NCI-H2029 treated with DMSO at 0.1 percent for 48 hours (cell line): ENCODE measurements at places on chromosomes 4 and X.

GRCh38 chr4:153138736-153139135 lies 65.5 kb upstream of the TRIM2 start:
- no peak for DNase-seq

DNA sequence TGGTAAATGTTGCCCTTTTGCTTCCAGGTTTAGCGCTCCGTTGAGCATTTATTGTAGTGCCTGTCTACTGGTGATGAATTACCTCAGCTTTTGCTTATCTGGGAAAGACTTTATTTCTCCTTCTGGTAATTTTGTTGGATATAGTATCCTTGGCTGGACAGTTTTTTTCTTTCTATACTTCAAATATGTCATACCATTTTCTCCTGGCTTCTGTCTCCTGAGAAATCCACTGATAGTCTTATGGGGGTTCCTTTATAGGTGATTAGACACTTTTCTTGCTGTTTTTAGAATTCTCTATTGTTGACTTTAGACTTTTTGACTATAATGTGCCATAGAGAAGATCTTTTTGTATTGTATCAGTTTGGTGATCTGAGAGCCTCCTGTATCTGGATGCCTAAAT lies 73.5 kb downstream of the ARFIP1 start:
- no peak for DNase-seq

GRCh38 chr4:74061430-74061829 lies 22.9 kb upstream of the CXCL3 start:
- DNase-seq: no peak

- DNase-seq: no peak
Observed at GRCh38 chrX:12867685-12868084, 813 bp downstream of the TLR7 start.

- DNase-seq: no peak
Observed at GRCh38 chrX:154353172-154353843, 21.1 kb downstream of the FLNA start.

DNA sequence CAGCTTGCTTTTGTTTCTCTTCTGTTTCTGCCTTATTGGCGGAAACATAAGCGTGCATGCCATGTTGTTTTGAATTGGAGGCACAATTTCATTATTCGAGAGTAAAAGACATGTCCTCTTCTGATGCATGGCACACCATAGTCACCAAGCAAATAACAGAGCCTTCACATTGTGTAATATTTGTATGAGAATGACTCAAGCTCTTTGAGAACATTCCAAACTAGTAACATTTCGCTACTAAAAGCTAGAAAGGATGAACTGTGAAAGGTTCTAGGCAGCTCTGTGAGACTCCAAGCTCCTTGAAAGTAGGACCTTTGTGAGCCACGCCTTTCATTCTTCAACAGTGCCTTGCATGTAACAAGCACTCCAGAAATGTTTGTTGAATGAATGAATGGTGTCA lies 9.2 kb upstream of the ANXA3 start:
- no peak for DNase-seq

DNA sequence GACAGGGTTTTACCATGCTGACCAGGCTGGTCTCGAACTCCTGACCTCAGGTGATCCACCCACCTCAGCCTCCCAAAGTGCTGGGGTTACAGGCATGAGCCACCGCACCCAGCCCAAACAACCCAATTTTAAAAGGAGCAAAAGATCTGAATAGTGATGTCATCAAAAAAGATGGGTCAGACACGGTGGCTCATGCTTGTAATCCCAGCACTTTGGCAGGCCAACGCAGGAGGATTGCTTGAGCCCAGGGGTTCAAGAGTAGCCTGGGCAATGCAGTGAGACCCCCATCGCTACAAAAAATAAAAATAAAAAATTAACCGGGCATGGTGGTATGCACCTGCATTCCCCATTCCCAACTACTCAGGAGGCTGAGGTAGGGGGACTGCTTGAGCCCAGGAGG lies 6.1 kb downstream of the ELF2 start:
- DNase-seq: no peak

GRCh38 chrX:12526306-12526705 lies 264.9 kb upstream of the PRPS2 start:
- no peak for DNase-seq

DNA sequence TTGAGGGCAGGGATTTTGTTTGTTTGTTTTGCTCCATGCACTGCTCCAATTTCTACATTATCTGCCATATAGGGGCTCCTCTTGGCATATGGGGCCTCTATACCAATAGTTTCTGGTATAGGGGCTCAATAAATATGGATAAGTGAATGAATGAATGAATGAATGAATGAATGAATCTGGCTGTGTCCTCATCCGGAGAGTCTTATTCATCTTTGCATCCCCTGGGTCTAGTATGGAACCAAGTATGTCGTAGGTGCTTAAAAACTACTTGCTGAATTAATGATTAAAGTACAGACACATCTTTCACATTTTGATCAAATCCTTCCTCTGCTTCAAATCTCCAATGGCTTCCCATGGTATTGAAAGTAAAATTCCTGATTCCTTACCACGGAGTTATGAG lies 80.1 kb downstream of the DRD5 start:
- no peak for DNase-seq

DNA sequence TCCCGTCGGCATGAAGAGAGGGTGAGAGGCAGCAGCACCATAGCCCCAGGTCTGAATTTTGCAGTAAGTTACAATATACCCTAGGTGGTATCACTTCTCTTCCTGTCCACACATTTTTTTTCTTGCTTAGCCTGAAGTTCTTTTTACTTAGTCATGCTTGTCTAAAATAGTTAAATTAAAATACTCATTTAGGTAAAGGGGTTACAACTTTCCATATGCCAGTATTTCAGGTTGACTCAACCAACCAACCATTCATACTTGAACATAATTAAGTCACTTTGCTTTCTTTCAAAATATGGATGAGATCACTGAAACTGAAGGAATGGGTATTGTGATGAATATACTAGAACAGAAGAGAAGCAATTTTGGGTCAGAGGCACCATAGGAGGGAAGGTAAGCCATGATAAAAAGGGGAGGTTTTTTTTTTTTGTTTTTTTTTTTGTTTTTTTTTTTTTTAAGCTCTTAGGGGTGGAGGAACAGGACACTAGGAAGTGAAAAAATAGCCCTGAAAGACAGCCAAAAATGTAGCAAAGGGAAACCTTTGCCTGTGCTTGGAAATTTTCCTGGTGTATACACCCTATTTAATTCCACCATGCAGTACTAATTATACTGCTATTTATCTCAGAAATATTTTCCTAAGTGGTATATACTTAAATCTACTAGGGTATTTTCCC lies 41.8 kb downstream of the RPS6KA3 start:
- no peak for DNase-seq

- no peak for DNase-seq
Observed at GRCh38 chr4:77586951-77587383, 18.7 kb upstream of the CXCL13 start.

GRCh38 chrX:108439961-108440696 lies 491 bp downstream of the COL4A5 start:
- no peak for DNase-seq

GRCh38 chr4:180637616-180638015 lies 1605.6 kb upstream of the TENM3 start:
- DNase-seq: no peak

DNA sequence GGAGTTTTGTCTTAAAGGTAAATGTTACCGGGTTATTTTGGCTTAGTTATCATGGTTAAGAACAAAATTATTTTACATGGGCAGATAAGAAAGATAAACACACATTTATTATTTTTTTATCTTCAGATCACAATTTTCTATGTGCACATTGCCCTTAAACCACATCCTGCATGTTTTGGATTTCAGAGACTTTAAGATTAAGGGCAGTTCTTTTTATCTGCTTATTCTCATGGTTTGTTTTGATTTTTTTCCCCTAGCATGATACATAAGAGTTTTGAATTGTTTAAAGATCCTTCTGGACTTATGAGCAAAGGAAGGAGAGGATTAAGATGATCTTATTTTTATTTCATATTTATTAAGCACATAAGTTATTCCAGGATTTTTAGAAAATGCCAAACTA lies 190.1 kb upstream of the BMP3 start:
- DNase-seq: no peak

DNA sequence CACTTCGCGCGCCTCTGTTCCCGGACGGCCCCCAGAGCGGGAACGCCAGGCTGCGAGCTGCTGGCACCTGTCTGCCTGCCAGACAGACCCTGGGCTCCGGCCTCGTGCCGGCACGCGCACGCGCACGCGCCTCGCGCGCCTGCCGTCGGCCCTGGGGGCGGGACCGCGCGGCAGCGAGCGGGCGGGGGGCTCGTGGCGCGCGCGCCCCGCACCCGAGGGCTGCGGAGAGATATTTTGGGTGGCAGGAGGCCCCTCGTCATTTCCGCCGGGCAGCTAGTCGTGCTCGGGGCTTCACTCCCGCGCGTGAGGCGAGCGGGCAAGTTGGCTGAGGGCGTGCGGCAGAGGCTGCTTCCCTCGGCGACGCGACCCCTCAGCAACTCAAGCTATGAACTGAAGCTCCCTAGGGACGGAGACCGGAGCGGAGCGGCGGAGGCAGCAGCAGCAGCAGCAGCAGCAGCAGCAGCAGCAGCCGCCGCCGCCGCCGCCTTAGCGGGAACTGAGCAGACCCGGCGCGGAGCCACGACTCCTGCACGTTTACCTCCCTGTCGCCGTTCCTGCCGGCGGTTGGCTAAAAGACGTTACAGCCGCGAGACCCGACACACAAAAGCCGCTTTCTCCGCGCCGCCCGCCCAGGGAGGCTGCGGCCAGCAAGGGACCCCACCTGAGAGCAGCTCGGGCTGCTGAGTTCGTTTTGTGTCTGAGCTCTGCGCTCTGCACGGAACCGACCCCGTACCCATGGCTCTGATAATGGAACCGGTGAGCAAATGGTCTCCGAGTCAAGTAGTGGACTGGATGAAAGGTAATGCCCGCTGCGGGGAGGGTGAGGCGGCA lies at the start of gene CNKSR2:
TSS of gene CNKSR2 (plus strand) at position 256 of the 831 bp plus-strand sequence. CDS start at position 736, 480 bp downstream.
- peak; percentile 17 for DNase-seq

GRCh38 chrX:134737061-134737460 lies 78.8 kb upstream of the PLAC1 start:
- DNase-seq: no peak

- DNase-seq: no peak
Observed at GRCh38 chr4:186205156-186205555, 13.8 kb downstream of the CYP4V2 start.

DNA sequence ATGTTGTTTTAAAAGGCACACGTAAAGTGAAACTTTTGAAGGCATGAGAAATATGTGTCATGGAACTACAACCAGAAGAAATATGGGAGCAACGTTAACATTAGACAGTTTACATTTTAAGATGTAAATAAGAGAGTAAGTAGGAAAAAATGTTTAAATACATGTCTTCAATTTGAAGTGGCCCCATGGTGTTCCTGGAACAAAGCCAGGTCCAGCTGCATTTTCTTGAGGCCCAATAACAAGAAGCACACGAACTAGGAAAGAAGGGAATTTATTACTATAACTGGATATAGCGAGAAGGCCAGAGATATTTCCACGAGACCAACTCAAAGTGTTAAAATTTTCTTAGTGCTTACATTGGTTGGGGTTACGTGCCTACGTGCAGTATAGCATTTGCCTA lies 458.1 kb downstream of the KCTD8 start:
- DNase-seq: no peak

DNA sequence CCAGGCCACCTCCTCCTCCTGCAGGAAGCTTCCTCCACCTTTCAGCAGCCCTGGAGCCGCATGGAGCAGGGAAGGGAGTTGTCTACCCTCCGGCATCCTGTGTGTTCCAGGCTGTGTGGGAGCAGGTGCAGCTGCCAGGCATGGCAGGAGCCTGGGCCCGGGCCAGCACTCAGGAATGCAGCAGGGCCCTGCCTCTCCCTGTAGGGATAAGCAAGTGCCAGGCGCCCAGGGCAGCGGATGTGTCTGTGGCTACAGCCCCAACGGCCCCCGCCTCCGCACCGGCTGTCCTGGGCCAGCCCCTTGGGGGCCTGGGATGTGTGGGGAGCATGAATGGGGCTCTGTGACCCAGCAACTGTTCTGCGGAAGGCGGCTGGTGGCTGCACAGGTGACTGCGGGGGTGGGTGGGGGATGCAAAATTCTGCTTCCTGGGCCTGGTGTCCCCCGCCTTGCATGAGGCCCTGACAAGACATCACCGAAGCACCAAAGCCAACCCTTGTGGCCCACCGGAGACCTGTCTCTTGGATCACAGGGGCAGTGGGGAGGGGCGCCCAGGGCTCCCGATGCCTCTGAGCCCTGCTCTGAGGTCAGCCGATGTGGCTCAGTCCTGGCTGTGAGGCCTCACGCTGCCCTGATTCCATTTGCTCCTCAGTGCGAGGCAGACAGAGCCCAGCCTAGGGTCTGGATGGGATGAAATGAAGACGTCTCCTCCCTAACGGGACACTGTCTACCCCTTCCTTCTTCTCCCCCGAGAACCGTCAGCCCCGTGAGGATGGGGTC lies 1.4 kb upstream of the DOK7 start:
- DNase-seq: peak; percentile 32

GRCh38 chrX:108347800-108348199 lies 90.4 kb downstream of the COL4A6 start:
- no peak for DNase-seq

- DNase-seq: no peak
Observed at GRCh38 chr4:3013839-3014350, 50.5 kb downstream of the GRK4 start.

- DNase-seq: no peak
Observed at GRCh38 chr4:141074098-141074878, 59.0 kb downstream of the RNF150 start.
